ENCODE measurements at places on chromosomes 3 and 15. TPM values are rescaled to one million over a fixed set of nuclear protein-coding genes. Genes with fewer than 3 reads are reported as not detected.

Gene CLDN18
- total RNA-seq = not detected

Gene SLC9C1
- not detected for total RNA-seq

Gene AADACL2
- not detected for total RNA-seq

Gene ARPP21
- 0.32 TPM for total RNA-seq
